ENCODE measurements at places on chromosomes 3 and 15.

- DNase-seq: no peak
Measured at GRCh38 chr3:49495023-49495422, 25.0 kb downstream of the DAG1 start.

DNA sequence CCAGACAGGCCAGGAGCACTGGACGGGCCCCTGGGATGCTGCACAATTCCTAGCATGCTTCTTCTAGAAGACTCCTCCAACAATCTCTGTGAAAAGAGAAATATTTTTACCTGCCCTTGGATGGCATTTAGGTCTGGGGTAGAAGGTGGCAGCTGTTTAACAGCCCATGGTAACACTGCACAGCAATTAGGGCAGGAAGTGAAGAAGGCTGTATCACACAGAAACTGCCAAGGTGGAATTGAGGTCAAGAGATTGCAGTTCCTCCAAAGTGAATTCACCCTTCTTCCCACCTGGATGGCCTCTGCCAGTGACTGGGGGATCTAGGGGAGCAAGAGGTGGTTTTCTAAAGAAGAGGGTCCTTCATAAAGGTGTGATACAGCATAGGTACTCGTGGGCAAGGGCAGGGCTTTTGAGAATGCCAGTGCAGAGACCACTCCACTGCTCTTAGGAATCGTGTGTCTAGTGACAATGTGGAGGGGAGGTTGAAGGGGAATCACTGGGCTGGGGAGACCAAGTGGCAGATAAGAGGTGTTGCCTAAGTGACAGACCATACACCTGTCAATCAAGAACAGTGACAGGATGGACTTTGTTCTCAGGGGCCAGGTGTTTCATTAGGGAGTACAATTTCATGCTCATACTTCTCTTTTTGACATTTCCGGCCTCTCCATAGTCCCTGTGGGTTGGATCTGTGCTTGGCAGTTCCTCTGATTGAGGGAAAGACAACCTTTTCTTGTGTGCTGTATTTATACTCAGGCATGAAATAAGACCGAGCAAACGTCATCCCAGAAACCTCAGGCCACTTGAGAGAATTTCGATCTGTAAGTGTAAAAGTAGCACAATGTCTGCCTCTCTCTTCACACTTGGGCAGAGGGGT is 83.5 kb upstream of the BCL6 start:
- DNase-seq: no peak

DNA sequence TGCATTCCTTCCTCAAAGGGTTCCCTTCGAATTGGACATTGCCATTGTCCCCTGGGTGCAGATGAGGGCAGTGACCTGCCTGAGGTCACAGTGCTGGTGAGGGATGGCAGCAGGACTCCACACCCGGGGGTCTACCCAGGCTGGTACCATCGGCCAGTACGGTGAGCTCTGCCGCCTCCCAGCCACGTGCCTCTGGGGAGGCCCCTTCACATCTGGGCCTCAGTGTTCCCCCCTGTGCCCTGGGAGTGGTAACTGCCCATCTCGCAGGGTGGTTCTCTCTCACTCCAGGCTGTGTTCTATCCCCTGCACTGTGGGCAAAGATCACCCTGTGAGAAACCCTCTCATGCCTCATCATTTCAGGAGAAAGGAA is 99.4 kb upstream of the IQSEC1 start:
- no peak for DNase-seq

DNA sequence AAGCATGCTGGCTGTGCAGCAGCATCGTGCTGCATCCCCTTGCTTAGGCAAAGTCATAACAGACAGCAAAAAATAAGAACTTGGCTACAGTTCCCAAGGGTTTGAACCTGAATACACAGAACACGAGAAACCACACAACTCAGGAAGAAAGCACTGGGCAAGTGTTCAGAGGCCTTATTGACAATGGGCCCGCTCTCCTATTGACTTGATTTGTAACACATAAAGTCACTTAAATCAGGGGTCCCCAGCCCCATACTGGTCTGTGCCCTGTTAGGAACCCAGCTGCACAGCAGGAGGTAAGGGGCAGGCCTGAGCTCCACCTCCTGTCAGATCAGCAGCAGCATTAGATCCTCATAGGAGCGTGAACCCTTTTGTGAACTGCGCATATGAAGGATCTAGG is 145.1 kb downstream of the LSAMP start:
- DNase-seq: no peak

GRCh38 chr3:192082730-192083660 is 622.0 kb downstream of the PYDC2 start:
- no peak for DNase-seq

- no peak for DNase-seq
Measured at GRCh38 chr3:27840807-27841594, 118.9 kb upstream of the EOMES start.

DNA sequence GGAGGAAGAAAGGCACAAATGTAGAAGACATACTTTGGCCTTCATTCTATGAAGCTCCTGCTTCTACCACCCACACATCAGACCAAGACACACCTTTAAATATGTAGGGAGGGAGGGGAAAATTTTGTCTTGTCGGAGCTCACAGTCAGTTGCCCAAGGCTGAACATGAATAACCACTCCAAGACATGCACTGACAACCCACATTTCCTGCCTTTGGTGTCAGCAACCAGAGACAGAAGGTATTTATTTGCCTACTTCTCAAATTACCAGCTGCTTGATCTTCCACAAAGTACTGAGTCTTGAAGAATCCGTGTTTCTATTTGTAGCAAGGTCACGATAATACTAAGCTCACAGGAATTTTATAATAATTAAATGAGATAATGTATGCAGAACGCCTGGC is 169.7 kb downstream of the KCNMB2 start:
- no peak for DNase-seq

DNA sequence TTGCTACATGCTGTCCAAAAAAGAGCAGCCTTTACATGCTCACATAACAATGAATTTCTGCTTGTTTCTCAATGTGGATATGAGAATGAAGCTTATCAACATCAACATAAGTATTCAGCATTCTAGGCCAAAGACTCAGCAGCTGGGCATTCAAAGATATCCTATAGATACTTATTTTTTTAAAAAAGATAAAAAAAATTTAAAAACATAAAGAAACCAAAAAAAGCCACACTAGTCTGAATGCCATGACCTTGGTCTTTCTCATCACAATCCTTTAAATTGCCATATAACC is 182.0 kb downstream of the TNIK start:
- no peak for DNase-seq

GRCh38 chr3:183438735-183439134 is 10.3 kb upstream of the MCF2L2 start:
- DNase-seq: no peak

DNA sequence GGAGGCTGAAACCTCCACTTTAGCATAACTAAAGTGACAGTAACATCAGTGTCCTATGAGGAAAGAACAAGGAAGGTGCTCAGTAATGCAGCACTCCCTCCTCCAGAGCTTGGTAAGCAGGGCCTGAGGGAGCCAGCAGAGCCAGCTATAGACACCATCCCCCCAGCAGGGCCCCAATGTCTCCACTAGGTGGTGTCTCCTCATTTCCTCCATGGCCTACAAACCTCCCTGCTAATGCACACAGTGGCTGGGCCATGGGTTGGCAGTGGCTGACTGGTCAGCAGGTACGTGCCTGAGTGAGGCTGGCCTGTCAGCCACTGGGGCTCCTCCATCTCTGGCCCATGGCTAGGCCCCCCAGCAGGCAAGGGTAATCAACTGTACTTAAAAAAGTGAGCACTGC is 13.6 kb downstream of the MRPS25 start:
- DNase-seq: no peak

DNA sequence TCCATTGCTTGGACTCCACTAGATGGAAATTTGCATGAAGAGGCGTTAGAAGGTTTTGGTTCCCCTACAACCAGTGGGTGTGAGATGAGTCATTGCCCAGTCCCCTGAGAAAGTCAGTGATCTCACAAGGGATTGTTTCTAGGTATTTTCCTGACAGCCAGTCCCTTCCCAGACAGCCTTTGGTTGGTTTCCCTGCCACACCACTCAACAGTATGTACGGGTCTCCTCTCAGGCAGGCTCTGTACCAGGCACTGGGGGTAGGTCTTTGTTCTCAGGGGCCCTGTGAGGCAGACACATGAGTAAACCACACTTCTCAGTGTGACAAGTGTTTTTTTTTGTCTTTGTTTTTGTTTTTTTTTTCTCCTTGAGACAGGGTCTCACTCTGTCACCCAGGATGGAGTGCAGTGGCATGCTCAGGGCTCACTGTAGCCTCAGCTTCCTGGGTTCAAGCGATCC is 4.0 kb downstream of the LAMP3 start:
- no peak for DNase-seq

GRCh38 chr3:50587806-50588758 is 18.8 kb downstream of the HEMK1 start:
- no peak for DNase-seq

Measured in amniotic stem cell (primary cell).